T-cell (primary cell): ENCODE measurements at places on chromosomes 12 and 14. TPM values are rescaled to one million over a fixed set of nuclear protein-coding genes. Genes with fewer than 3 reads are reported as not detected.

DNA sequence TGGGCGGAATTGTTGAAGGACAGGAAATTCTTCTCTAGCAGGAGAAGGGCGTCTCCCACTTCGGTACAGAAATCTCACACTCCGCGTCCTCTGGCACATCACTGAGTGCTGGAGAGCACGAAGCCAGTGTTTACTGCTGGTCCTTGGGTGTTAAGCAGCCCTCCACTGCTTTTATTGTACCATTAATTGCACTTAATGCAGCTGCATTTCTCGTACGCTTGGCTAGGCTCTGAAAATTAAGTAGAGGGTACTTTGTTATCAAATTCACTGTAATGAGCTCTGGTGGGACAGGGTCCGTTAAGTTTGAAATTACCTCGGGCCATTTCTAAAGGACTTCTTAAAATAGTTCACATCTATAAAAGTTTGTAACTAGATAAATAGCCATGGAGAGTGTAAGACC, 411.2 kb downstream of the NPAS3 start:
- DNase-seq = no peak
- no peak overlapping the region for H3K4me3 ChIP-seq
- H3K36me3 ChIP-seq = no peaks in the 10 kb centered on the region
- H3K27me3 ChIP-seq = no peaks in the 10 kb centered on the region
- no peaks in the 10 kb centered on the region for H3K4me1 ChIP-seq
- no peak overlapping the region for H3K27ac ChIP-seq

GRCh38 chr14:54713379-54713778, 146.5 kb downstream of the SAMD4A start:
- no peak for DNase-seq
- H3K27ac ChIP-seq = no peak overlapping the region
- peaks cover 3% of the 10 kb centered on the region for H3K4me1 ChIP-seq
- peaks cover 3% of the 10 kb centered on the region for H3K27me3 ChIP-seq

TTC9 gene
- total RNA-seq = 14.4 TPM

FOXG1 gene
- total RNA-seq = not detected

CDC42BPB gene
- 5.3 TPM for total RNA-seq

DNA sequence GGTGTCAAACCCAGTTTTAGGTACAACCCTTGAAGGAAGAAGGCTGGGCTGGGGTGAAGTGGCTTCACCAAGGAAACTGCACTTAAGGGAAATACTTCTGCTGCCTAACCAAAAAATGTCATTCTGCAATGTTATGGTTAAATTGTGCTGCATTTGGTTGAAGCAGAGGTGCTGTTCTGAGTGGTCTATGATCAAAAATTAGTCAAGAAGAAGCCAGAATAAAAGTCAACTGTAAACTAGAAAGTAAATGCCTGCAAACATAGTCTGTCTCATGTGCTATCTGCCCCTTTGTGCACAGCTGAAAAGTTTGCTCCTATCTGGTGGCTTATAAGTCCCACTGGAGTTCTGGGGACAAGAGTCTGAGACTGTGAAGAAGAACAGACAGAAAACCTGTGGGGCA, 158.8 kb downstream of the C12orf42 start:
- H3K27ac ChIP-seq = no peak overlapping the region
- H3K4me1 ChIP-seq = no peaks in the 10 kb centered on the region
- H3K36me3 ChIP-seq = no peaks in the 10 kb centered on the region
- DNase-seq = no peak
- no peaks in the 10 kb centered on the region for H3K27me3 ChIP-seq

DNA sequence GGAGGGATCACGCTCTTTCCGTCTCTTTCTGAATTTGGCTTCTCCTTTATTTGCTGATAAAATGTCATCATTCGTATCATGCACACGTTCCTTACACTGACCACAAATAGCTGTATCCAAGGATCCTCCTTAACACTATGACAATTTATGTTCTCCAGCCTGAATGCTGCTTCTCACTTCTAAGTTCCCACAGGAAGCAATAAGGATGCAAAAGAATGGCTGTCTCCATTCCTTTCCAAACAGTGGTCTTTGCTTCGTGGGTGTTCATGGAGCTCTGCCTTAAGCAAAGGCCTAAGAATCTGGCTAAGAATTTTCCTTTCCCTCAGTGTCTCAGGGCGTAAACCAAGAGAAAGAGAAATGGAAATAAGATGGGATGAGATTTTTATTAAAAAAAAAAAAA, 200.2 kb downstream of the ITPR2 start:
- H3K27me3 ChIP-seq = no peaks in the 10 kb centered on the region
- H3K27ac ChIP-seq = no peak overlapping the region
- no peaks in the 10 kb centered on the region for H3K36me3 ChIP-seq
- no peak overlapping the region for H3K4me3 ChIP-seq
- DNase-seq = no peak

DNA sequence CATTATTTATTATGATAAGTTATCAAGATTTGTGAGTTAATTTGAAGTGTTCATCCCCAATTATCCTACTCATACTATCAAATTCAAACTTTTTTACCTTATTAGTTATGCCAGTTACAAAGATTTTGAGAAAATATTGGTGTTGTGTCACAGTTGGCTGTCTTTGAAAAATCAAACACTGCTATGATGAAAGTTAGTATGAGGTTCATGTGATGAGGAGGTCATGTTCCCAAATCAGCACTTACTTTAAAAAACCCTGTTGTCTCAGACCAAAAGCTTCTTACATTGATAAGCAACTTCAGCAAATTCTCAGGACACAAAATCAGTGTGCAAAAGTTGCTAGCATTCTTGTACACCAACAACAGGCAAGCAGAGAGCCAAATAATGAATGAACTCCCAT, 68.1 kb downstream of the TTC6 start:
- H3K36me3 ChIP-seq = no peaks in the 10 kb centered on the region
- DNase-seq = no peak
- no peak overlapping the region for H3K4me3 ChIP-seq

DNA sequence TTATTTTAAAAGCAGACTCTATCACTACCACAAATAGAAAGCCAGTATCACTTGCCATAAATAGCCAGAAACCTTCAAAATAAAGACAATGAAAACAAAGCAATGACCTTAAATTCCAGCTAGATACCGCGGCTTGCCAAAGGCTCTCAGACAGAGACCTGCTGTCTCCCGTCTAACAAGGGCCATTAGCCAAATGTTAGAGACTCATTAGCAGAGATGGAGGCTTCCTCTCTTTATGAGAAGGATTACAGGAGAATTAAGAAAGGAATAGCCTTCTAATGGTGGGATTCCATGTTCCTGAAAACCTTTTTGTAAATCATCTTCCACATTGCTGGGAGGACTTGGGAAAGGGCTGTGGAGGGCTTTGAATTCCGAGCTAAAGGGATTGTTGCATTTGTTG, 206.7 kb downstream of the AACS start:
- no peak for DNase-seq
- H3K27ac ChIP-seq = no peak overlapping the region
- no peak overlapping the region for H3K4me3 ChIP-seq
- H3K4me1 ChIP-seq = no peaks in the 10 kb centered on the region
- H3K36me3 ChIP-seq = no peaks in the 10 kb centered on the region

DNA sequence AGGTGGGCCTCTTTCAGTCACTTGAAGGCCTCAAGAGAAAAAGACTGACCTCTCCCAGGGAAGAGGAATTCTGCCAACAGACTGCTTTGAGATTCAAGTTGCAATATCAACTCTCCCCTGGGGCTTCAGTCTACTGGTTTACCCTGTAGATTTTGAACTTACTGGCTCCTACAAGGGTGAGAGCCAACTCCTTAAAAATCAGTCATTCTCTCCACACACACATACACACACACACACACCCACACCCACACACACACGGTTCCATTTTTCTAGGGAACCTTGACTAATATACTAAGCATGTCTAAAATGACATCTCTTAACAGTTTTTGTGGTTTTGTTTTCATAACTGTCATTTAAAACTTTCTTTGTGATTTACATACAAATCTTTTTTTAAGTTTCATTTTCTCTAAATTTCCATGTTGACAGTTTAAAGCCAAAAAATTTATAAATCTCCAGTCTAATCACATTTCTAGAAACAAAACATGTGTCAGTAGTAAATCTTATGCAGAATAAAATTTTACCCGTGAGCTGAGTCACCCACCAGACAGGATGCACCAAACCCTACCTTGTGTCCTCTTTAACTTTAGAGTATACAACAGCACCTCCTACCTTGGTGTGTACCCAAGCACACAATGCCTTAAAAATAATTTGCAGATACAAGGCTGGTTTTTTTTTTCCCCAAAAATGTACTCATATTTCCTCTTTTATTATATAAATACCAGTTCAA, 394.6 kb downstream of the AEBP2 start:
- H3K4me3 ChIP-seq = no peak overlapping the region
- H3K36me3 ChIP-seq = no peaks in the 10 kb centered on the region
- no peaks in the 10 kb centered on the region for H3K4me1 ChIP-seq
- H3K27me3 ChIP-seq = no peaks in the 10 kb centered on the region
- no peak overlapping the region for H3K27ac ChIP-seq
- DNase-seq = no peak

DNA sequence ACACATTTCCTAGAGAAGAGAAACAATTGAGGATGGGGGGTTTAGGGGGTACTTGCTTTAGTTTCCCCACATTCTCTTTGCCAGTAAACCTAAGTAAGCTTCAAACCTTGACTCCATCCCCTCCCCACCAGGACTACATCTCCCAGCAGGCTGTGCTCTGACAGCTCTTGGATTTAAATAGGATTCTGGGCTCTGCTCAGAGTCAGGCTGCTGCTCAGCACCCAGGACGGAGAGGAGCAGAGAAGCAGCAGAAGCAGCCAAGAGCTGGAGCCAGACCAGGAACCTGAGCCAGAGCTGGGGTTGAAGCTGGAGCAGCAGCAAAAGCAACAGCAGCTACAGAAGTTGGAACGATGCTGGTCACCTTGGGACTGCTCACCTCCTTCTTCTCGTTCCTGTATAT, 20.6 kb downstream of the RDH12 start:
- H3K27ac ChIP-seq = no peak overlapping the region
- no peak overlapping the region for H3K4me3 ChIP-seq
- DNase-seq = no peak
- H3K4me1 ChIP-seq = no peaks in the 10 kb centered on the region

DNA sequence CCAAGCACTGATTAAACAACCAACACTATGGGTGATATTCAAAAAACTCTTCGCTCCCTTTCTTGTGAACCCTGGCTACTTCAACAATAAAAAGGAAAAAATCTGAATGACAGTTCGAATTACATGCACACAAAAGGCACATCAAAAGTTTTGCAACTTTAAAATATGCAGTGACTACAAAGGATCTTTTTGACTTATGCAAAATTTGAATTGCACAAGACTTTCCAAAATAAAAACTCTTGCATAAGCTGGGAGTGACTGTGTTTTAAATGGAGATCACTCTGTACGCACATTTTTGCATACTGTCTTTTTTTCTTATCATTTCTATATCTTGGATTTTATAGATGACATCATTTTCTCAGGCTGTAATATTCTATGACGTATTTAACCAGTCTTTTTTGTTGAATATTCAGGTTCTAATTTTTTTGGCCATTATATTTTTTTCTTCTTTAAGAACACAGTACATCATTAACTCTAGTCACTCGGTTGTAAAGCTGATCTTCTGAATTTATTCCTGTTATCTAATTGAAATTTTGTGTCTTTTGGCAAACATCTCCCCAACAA, 667.6 kb upstream of the TBX3 start:
- DNase-seq = no peak
- no peaks in the 10 kb centered on the region for H3K27me3 ChIP-seq
- no peak overlapping the region for H3K27ac ChIP-seq
- H3K4me1 ChIP-seq = no peaks in the 10 kb centered on the region
- no peaks in the 10 kb centered on the region for H3K36me3 ChIP-seq

DNA sequence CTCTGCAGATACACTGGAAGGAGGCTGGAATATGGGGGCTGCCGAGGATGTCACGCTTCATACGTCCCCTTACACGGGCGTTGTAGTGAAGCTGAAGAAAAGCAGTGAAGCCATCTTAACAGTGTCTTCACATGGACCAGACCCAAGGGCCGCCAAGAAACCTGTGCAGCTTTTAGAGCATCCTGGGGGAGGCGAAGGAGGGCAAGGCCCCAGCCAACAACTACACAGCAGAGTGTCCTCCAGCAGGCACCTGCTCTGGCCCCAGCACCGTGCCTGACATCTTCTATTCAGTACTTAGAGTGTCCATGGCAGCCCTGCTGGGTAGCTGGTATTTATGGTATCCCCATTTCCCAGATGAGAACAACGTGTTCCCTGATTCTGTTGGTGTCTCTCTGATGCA, 48.9 kb upstream of the RIN3 start:
- no peaks in the 10 kb centered on the region for H3K27me3 ChIP-seq
- H3K4me3 ChIP-seq = no peak overlapping the region
- no peaks in the 10 kb centered on the region for H3K36me3 ChIP-seq
- H3K4me1 ChIP-seq = peaks cover 39% of the 10 kb centered on the region

SAMD4A gene
- total RNA-seq = 1.3 TPM

GLTP gene
- total RNA-seq = 25.4 TPM

ENDOU gene
- total RNA-seq = not detected

- no peak overlapping the region for H3K4me3 ChIP-seq
- no peaks in the 10 kb centered on the region for H3K4me1 ChIP-seq
- H3K27me3 ChIP-seq = no peaks in the 10 kb centered on the region
- H3K27ac ChIP-seq = no peak overlapping the region
- no peaks in the 10 kb centered on the region for H3K36me3 ChIP-seq
- DNase-seq = no peak
These were observed 209.7 kb downstream of the PRKD1 start for GRCh38 chr14:29717901-29718300.

LHX5 gene
- total RNA-seq = not detected

CYP27B1 gene
- 1.5 TPM for total RNA-seq

DNA sequence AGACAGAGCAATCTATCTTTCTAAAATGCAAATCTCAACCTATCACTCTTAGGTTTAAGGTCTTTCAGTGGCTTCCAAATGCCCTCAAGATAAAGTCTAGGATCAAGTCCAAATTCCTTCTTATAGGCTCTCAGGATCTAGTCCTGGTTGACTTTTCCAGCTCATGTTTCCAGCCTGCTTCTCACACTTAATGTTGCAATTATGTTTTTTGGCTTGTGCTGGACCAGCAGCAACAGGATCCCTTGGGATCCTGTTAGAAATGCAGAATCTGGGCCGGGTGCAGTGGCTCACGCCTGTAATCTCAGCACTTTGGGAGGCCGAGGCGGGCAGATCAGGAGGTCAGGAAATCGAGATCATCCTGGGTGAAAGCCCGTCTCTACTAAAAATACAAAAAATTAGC, 10.6 kb downstream of the GPR33 start:
- no peaks in the 10 kb centered on the region for H3K4me1 ChIP-seq
- no peak overlapping the region for H3K4me3 ChIP-seq
- no peaks in the 10 kb centered on the region for H3K27me3 ChIP-seq

CCDC38 gene
- total RNA-seq = not detected

MAP3K9 gene
- 4.8 TPM for total RNA-seq

GRCh38 chr14:90500665-90501370, 104.0 kb downstream of the CALM1 start:
- H3K4me3 ChIP-seq = no peak overlapping the region
- peaks cover 40% of the 10 kb centered on the region for H3K27me3 ChIP-seq
- no peak overlapping the region for H3K27ac ChIP-seq
- no peaks in the 10 kb centered on the region for H3K36me3 ChIP-seq

FOXM1 gene
- total RNA-seq = 1.1 TPM

- DNase-seq = no peak
- H3K27ac ChIP-seq = no peak overlapping the region
These were observed 9.6 kb downstream of the ISM2 start for GRCh38 chr14:77489041-77489440.
